ENCODE measurements at places on chromosomes 4 and X.
A peak's percentile ranks its signal among the peaks of the same experiment; 100 is the strongest.

DNA sequence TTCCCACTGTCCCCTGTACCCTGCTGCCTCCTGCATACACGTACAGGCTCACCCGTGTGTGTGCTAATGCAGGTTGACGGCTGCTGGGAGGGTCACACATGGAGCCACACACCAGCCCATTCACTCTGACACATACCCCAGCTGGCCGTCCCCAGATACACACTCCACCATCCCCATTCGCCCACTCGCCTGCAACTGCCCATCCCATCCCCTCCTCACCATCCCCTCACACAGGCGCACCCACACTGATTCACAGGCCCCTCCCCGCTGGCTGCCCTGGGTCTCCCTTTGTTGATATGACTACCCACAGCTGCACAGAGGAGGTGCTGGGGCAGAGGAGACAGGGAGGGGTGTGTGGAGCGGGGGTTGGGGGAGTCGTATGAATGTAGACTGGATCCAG lies 25.7 kb downstream of the PJA1 start:
- DNase-seq = no peak

- no peak for DNase-seq
These were observed 1.2 kb downstream of the HMGB3 start for GRCh38 chrX:150984169-150984824.

DNA sequence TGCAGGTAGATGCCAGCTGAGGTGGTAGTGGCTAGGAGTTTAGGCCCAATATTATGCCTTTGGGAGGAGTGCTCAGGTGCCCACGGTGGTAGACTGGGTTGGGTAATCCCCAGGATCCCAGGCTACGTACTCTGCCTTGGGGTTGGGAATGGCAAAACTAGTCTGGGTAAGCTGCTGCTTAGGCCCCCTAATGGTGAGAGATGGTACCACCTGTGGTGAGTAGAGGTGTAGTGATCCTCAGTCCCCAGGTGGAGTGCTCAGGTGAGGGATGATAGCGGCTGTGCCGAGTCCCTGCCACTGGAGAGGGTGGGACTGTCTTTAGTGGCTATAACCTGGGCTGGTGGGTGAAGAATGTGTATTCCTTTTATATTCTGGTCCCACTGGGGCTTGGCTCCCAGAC lies 75.2 kb downstream of the IL1RAPL2 start:
- no peak for DNase-seq

GRCh38 chr4:39528061-39528465 lies 824 bp upstream of the UGDH start:
- DNase-seq = no peak

DNA sequence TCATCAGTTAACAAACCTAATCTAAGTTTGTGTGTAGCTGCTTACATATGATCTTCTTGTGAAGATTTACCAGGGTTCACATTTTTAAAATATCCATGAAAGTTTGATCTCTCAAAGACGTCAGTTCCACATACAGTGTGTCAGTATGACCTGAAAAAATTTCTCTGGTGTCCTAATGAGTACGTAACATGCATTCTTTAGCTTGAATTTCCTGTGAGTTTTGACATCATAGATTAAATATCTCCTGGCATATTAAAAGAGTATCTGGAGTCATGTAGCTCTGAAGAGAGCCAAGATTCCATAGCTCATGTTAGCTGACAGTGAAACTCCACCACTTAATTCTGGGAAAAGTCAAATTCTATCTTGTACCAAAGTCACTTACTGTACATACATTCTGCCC lies 43.9 kb upstream of the PDLIM5 start:
- no peak for DNase-seq

- no peak for DNase-seq
These were observed 105.9 kb downstream of the OR13H1 start for GRCh38 chrX:131649741-131650140.

DNA sequence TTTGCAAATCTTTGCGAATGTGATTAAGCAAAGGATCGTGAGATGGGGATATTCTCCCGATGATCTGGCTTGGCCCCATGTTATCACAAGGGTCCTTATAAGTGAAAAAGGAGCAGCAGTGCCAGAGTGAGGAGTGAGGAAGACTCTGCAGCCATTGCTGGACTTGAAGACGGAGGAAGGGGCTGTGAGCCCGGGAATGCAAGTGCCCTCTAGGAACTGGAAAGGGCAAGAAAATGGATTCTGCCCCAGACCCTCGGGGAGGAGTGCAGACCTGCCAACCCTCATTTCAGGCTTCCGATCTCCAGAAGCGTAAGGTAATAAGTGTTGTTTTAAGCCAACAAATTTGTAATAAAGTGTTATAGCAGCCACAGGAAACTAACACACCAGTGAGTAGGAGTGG lies 76.3 kb downstream of the EVC start:
- DNase-seq = no peak

DNA sequence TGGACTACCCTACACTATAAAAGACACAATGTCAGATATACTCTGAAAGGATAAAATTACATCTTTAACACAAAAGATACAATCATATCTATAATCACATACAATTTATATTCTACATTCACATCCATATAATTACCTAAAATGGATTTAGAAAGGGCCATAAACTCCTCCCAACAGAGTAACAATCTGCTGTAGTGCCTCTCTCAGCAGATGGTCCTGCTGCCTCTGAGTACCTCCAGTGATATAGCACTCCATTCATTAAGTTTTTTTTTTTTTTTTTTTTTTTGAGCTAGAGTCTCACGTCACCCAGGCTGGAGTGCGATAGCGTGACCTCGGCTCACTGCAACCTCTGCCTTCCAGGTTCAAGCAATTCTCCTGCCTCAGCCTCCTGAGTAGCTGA lies 7.4 kb downstream of the ANKRD37 start:
- DNase-seq = no peak

- DNase-seq = no peak
These were observed at the start of gene CCKAR for GRCh38 chr4:26490111-26490959. Gene CCKAR, minus strand, starts transcription at chr4:26490484. Its CDS starts 217 bp downstream, at chr4:26490267.

DNA sequence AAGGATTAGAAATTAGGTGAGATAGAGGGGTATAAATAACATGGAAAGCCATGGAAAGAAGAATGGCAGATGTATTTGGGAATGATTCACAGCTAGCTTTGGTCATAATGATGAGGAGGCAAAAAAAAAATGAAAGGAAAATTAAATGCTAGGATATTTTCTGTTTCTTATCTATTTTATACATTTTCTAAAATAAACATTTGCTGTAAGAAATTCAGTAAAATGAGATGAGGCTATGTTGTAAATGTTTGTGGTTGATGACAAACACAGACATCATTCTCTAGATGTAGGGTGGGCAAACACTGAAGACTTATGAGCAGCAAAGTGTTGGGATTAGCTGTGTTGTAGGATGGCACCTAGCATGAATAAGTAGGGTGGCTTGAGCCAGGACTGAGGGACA lies 407.1 kb downstream of the IL15 start:
- no peak for DNase-seq

DNA sequence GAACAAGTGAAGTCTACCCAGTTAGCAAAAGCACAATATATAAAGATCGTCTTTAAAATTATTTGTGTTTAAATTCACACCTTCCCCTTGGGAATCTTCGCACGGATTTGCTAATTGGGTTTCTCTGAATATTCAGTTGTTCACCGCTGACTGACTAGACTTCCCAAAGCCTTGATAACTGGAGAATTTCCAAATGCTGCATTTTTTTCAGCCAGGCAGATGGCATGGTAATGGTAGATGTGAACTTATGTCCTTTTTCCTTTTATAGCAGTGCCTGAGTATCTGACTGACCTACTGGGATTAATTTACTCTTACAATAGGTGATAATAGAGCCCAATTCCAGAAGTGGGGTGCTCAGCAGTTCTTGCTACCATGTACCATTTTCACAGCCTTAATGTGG lies 548.1 kb downstream of the PACRGL start:
- no peak for DNase-seq

GRCh38 chr4:83067058-83067639 lies 32.2 kb downstream of the COPS4 start:
- no peak for DNase-seq

GRCh38 chr4:148092316-148093014 lies 349.7 kb downstream of the NR3C2 start:
- no peak for DNase-seq

GRCh38 chr4:95343235-95343634 lies 205.5 kb downstream of the UNC5C start:
- no peak for DNase-seq

GRCh38 chr4:176439611-176440010 lies 119.8 kb downstream of the SPCS3 start:
- DNase-seq = no peak

DNA sequence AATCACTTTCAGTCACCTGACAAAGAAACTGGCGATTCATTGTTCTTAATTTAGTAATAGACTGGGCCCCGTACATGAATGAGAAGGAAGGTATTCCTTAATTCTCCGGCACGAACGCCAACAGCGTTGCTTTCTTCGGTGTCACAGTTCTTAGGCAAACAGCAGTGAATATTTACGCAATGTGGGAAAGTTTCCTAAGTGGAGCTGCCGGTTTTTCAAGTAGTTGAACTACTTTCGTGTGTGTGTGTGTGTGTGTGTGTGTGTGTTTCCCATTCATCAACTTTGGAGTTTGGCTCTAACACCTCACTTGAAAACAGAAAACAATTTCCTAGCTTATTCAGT lies 651 bp downstream of the NXT2 start:
- peak; percentile 41 for DNase-seq

- no peak for DNase-seq
These were observed 17.6 kb upstream of the GK2 start for GRCh38 chr4:79425586-79425985.

GRCh38 chr4:118760092-118760491 lies 74.9 kb downstream of the METTL14 start:
- no peak for DNase-seq

DNA sequence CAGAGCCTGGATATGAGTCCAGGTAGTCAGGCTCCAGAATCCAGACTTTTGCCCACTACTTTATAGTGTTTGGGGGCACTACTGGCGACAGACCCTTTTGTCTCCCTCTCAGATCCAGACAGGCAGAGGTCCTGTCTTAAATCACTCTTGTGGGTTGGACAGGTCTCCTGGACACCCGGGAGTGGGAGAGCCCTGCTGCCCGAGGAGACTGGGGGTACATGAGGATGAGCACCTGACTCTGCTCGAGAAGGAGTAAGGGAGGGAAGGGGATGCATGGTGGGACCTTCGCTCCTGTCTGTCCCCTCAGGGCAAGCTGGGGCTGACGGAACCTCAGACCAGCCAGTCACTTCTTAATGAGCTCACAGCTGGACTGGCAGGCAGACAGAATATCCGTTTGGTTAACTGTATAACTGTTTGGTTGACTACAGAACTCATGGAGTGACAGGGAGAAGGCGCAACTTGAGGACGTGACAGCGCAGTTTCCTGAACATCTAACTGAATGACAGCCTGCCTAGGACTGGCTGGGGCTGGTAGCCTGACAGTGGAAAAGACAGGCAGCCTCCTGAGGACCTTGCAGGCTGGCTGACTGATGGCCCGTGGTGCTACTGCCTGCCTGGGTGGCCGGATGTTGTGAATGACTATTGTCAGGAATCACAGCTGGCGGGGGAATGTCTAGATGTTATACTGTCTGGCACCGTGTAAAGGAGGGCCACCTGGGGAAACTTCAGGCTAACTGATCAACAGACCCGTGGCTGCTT lies 1.6 kb upstream of the SUV39H1 start:
- DNase-seq = no peak

GRCh38 chr4:73894001-73894400 lies 24.8 kb downstream of the CXCL1 start:
- no peak for DNase-seq

DNA sequence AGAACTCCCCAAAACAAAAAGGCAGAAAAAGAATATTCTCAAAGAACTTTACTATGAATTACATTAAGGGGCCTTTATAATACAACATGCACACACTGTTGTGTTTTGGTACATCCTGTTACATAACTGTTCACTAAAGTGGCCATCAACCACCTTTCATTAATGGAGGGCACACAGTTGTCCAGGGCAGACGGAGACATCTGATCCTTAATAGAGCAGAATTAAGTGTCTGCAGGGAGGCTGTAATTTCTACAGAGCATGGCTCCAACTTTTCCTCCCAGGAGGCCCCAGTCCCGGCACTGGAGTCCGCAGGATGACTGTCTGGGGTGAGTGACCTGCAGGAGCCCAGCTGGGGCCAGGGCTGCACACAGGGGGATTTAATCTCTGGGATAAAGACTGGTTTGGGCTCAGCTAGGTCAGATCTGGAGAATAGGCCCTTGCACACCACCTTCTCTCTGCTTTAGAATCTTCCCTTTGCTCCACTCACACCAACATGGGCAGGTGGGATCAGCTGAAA lies 233.4 kb downstream of the MAML3 start:
- no peak for DNase-seq

DNA sequence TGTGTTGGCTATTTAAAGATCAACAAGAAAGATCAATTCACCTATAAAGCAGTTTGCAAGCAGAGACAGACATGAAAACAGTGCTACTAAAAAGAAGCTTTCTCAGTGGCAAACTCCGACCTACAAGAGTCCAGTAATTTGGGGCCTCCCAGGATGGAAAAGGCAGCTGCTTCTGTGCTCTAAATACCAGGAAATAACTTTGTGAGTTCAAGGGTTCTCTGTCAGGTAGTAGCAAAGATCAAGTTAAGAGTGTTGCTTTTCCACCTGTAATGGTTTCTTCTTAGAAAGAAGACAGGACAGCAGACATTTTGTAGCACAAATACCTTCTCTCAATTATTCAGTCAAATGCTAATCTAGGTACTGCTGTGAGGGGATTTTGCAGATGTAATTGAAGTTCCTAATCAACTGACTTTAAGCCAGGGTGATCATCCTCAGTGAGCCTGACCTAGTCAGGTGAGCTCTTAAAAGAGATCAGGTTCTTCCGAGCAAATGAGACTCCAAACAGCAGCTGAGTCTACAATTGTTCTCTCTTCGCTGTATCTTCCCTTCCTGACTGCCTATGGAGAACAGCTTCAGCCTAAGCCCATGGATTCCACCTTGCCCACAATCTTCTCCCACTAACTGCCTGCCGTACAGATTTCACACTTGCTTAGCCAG lies 13.5 kb downstream of the ANKRD17 start:
- no peak for DNase-seq

- DNase-seq = no peak
These were observed 3.6 kb upstream of the GPR173 start for GRCh38 chrX:53044995-53045394.

GRCh38 chr4:125313497-125313896 lies 1.3 kb upstream of the FAT4 start:
- DNase-seq = peak; percentile 56

DNA sequence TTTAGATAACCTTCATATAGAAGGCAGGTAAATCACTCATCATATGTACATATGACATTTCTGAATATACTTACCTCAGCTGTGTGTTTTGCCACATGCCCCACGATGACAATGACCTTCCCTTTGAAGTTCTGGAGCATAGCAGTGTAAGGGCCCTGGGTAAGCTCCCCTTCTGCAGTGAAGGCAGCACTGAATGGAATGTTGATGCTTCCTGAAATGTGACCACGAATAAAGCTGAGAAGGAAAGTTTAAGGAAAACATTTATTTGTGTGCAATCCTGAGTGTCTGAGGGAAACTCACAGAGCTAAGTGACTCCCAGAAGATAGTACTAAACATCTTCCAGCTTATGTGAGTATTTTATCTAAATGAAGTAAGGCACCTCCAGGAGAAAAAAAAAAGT lies 200.1 kb downstream of the NPNT start:
- DNase-seq = peak; percentile 18

Measured in SW480 (cell line).